ENCODE measurements at places on chromosomes 4 and X. TPM values are rescaled to one million over a fixed set of nuclear protein-coding genes. Genes with fewer than 3 reads are reported as not detected.

PPA2 gene
- total RNA-seq = 49.8 TPM

- peaks cover 27% of the 10 kb centered on the region for H3K36me3 ChIP-seq
- DNase-seq = peak; percentile 63
- H3K27me3 ChIP-seq = peaks cover 3% of the 10 kb centered on the region
- H3K4me3 ChIP-seq = peak overlapping the region; percentile 96
Measured at GRCh38 chr4:37685823-37686372, 278 bp downstream of the RELL1 start.

DNA sequence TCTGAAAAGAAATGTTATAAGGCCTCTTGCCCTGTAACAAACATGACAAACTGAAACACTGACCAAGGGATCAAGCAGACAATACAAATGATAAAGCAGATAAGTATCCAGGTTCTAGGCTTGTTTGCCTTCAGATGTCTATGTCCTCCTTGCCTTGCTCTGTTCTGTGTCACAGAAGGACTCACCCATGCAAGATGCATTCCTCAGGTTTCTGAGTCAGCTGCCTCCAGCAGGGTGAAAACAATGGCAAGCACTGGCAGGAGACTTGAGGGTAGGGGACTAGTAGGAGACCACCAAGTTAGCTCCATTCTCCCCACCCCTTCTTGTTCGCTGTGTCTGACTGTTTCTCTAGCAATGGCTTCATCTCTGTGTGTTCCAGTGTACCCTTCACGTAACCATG is 76.6 kb upstream of the CXXC4 start:
- no peak overlapping the region for H3K4me3 ChIP-seq
- no peaks in the 10 kb centered on the region for H3K27me3 ChIP-seq
- H3K36me3 ChIP-seq = no peaks in the 10 kb centered on the region
- DNase-seq = no peak

- no peak overlapping the region for H3K4me3 ChIP-seq
- H3K27me3 ChIP-seq = no peaks in the 10 kb centered on the region
- DNase-seq = no peak
- H3K27ac ChIP-seq = no peak overlapping the region
- H3K4me1 ChIP-seq = no peaks in the 10 kb centered on the region
- no peaks in the 10 kb centered on the region for H3K36me3 ChIP-seq
Measured at GRCh38 chr4:56314207-56314915, 72.9 kb downstream of the AASDH start.

All from activated CD4-positive, alpha-beta T cell treated with anti-CD3 and anti-CD28 coated beads, Interleukin-2, amount 10 ng/mL, durations not matched to agents 7 days and 5 days (primary cell).